M059J (cell line): ENCODE measurements at places on chromosomes 12 and 14.

- DNase-seq, result peak; percentile 46
Observed at GRCh38 chr12:27332714-27333402, at the start of gene BMAL2. BMAL2 (plus strand) TSS chr12:27332836; CDS start chr12:27333073, 237 bp downstream.

DNA sequence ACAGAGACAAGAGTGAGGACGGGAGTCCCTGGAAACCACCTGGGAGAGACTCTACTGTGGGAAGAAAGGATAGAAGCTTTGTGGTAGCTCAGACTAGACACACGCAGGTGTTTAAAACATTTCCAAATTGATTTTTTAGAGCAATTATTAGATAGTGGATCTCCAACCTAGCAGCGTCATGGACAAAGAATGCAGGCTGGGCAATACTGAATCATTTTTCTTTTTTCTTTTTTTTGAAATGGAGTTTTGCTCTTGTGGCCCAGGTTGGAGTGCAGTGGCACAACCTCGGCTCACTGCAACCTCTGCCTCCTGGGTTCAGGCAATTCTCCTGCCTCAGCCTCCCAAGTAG is 13.1 kb downstream of the GPR132 start:
- no peak for DNase-seq

GRCh38 chr14:100585448-100586152 is 1.6 kb downstream of the BEGAIN start:
- DNase-seq, result no peak

- DNase-seq, result no peak
Observed at GRCh38 chr14:69291396-69291795, 31.4 kb downstream of the GALNT16 start.

DNA sequence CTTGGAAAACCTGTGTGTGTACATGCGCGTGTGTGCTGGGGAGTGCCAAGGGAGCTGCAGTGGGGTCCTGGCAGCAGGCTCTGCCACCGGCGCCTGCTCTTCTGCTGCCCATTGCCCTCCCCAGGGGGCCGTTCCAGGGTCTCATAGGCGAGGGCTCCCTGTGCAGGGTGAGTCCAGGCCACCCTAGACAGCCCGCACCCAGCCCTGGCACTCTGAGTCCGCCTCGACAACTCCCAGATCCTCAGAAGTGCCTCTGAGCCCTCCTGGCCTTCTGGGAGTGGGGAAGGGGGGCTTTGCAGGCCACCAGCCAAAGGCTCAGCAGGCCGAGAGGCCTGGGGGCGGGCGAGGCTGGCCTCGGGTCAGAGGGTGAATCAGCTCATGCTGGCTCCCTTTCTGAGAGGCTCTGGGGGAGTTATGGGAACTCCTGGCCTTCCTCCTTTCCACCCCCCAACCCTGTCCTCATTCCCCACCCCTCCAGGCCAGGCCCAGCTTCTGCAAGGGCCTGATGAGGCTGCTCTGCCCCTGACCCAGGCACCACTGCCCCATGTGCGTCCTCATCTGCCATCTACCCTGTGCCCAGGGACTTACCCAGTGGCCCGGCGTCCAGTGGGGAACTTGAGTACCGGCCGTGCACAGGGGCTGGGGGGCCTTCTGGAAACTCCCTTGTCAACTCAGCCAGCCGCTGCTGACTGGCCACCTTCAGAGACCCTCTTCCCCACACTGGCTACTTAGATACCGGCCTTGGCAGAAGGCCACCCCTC is 2.1 kb upstream of the TEDC1 start:
- no peak for DNase-seq

GRCh38 chr12:105945880-105946279 is 192.9 kb downstream of the NUAK1 start:
- DNase-seq, result peak; percentile 84

GRCh38 chr14:39265806-39266524 is 32.2 kb downstream of the MIA2 start:
- DNase-seq, result peak; percentile 29

DNA sequence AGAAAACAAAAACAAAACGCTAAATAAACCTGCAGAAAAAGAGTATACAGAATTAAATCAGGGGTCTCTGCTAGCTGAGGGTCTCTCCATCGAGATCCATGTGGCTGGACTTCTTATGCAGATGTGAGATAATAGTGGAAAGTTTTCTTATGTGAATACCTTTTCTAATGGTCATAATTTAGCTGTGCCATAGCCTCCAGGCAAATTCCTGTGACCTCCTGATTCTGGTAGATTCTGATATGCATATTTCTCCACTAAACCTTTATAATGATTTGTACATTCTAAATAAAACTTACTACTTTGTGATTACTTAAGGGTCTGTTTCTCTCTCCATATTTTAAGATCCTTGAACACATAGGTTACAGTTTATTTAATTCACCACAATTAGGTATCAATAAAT is 1002.6 kb downstream of the GALC start:
- no peak for DNase-seq

DNA sequence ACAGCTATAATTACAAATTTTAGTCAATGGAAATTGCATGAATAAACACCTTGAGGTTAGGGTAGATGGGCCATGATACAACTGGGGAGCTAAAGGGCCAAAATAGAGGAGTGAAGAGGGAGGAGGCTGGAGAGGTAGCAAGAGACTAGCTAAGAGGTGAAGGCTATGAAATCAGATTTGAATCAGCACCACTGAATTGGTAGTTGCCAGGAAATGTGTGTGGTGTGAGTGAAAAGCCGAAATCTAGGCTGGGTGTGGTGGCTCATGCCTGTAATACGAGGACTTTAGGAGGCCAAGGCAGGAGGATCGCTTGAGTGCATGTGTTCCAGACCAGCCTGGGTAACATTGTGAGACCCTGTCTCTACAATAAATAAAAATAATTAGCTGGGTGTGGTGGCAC is 22.7 kb downstream of the YY1 start:
- no peak for DNase-seq

DNA sequence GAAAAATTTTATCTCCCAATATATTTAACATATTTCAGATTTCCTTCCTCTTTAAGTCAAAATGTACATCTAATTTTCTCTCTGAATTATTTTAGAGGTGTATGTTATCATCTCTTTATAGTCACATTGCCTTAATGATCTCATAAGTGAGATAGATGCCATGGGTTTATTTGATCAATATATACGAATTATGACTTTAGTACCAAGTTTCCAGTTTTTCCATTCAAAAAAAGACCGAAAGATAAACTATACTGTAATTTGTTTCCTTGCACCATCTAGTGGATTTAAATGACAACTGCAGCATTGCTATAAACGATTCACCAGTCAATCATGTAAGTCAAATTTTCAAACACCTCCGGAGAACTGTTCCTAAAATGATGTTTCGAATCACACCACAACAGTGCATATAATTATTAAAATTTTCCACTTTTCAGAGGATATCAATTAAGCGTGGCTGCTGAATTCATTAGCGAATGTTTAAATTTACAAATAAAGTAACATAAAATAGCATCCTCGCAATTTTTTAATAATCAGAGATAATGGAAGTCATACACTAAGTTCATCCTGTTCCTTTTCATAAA is 419 bp upstream of the ATXN7L3B start:
- DNase-seq, result peak; percentile 68

GRCh38 chr12:11906286-11906935 is 164.3 kb upstream of the BCL2L14 start:
- peak; percentile 63 for DNase-seq

DNA sequence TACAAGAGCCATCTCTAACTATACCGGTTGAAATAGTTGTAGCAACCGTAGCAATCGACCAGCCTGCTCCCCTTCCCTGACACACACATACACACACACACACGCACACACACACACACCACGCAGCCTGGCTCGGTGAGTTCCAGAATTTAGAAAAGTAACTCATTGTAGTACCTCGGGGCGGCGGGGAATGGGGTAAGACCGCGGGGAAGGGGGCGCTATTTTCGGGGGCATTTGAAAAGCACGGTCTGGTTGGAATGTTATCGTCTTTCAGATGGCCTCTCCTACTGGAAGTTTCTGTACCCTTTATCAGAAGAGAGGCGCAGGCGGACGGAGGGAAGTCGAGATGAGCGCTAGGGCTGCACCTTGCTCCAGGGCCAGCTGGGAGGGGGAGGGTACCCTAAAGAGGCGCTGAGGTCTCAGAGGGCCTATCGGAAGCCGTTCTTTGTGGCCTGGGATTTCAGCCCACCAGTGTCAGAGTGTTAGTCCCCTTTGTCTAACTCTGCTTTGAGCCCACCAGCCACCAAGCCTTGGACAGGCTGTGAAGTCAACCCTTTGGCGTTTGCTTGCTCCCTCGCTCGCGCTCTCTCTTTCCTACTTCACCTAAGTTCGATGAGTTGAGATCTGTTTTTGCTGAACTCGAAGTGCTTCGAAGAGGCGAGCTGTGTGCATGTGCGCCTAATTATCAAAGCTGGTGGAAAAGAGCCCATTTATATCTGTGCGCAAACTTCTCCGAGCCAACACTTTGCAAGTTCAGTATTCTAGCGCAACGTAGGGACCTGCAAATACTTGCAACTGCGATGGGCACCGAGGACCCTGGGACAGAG is 837 bp downstream of the COL2A1 start:
- DNase-seq, result no peak

DNA sequence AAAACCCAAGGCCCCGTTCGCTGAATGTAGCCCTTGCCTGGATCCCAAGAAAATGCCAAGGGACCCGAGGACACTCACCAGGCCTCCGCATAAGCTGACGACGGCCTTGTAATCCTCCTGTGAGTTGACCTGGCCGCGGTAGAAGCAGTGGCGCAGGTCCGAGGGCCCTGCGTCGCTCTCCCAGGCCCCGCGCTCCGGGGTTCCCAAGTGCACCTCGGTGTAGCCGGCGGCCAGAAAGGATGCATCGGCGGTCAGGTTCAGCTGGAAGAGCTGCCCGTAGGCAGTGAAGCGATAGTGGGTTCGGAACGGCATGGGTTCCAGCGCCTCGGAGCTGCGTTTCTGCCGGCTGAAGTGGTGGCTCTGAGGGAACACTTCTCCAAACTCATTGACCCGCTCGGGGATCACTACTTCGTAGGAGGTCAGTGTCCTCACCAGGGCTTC is 1.2 kb downstream of the ADAMTS20 start:
- DNase-seq, result no peak

GRCh38 chr12:1912580-1913376 is 5.7 kb downstream of the CACNA2D4 start:
- peak; percentile 78 for DNase-seq

GRCh38 chr14:105019861-105020814 is 745 bp downstream of the CDCA4 start:
- peak; percentile 25 for DNase-seq

DNA sequence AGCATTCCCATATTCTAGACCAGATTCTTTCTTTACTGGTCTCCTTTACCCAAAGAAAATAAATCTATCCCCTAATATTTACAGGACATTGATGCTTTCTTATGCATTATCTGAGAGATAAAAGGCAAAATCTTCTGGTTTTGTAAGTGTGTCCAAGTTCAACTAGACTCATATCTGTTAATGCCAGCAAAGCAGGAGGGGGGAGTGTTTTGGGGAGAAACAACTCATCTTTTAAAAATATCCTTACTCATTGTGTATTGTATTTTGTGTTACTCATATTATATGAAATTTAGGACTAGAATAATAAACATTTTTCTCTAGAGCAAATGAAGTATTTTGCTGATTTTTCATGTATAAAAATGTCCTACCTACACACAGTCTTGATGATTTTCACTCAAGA is 54.8 kb downstream of the SAMD4A start:
- DNase-seq, result no peak

- DNase-seq, result no peak
Observed at GRCh38 chr12:71888521-71888920, 49.0 kb downstream of the TBC1D15 start.

GRCh38 chr12:79850610-79851299 is 84.1 kb downstream of the PPP1R12A start:
- DNase-seq, result no peak

DNA sequence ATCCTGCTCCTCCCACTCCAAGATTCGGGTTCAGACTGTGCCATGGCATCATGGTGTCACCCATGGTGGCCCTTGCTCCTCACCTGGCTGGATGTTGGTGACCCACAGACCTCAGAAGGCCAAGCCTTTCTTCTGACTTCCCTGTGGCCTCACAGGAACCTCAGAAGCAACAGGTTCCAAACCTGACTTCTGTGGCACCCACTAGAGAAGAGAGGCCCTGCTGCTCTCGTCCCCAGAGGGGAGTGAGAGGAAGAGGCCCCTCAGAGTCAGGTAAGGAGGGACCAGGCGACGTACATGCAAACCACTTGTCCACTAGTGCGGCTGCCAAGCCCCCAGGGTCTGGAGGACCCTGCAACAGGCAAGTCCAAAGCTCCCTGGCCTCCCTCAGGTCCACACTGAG is 10.4 kb downstream of the CLBA1 start:
- DNase-seq, result no peak

- DNase-seq, result no peak
Observed at GRCh38 chr12:130568501-130568900, 147.6 kb downstream of the RIMBP2 start.

GRCh38 chr12:21992823-21993222 is 51.6 kb upstream of the ABCC9 start:
- DNase-seq, result no peak
